ENCODE measurements at places on chromosomes 2 and 18.
A peak's percentile ranks its signal among the peaks of the same experiment; 100 is the strongest.

DNA sequence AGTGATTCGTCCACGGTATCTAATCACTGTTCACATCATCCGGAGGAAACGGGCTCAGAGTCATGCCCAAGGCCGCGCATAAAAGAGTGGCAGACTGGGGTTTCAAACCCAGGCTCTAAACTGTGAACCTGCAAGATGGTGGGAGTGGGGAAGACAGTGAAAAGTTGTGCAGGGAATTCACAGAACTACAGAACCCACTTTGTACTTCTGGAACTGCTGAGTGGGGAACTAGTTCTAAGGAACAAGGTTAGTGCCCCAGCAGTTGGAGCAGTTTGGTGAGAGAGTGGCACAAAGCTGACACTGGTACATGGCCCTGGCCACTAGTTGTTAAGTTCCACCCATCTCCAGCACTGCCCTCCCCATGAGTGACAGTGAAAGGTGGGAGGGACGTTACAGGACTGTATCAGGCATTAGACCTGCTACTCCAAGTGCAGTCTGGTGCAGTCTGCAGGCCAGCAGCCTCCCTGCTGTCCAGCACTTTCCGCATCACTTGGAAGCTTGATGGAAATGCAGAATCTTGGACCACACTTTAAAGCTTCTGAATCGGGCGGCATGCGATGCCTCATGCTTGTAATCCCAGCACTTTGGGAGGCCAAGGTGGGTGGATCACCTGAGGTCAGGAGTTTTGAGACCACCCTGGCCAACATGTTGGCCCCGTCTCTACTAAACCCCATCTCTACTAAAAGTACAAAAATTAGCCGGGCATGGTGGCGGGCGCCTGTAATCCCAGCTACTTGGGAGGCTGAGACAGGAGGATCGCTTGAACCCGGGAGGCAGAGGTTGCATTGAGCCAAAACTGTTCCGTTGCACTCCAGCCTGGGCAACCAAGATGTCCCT, 47.3 kb downstream of the C2orf42 start:
- DNase-seq, result peak; percentile 39

DNA sequence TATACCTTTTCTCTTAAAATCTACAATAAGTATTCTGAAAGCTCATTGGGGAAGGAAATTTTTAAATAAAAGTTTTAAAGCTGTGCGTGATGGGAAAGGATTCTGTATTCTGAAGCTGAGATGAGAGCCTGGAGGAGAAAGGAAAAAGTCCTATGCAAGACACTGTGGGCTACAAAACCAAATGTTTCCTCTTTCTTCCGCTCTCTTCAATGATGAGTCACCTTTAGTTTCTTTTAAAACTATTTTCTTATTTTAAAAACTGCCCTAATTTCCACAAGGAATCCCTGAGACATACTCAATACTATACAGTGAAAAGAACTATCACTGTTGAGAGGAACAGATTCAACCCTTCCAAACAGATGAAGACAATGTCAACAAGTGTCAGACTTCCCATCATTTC, 87.4 kb downstream of the INO80D start:
- no peak for DNase-seq

- DNase-seq, result no peak
Observed at GRCh38 chr2:158967114-158967730, 1.2 kb upstream of the TANC1 start.

DNA sequence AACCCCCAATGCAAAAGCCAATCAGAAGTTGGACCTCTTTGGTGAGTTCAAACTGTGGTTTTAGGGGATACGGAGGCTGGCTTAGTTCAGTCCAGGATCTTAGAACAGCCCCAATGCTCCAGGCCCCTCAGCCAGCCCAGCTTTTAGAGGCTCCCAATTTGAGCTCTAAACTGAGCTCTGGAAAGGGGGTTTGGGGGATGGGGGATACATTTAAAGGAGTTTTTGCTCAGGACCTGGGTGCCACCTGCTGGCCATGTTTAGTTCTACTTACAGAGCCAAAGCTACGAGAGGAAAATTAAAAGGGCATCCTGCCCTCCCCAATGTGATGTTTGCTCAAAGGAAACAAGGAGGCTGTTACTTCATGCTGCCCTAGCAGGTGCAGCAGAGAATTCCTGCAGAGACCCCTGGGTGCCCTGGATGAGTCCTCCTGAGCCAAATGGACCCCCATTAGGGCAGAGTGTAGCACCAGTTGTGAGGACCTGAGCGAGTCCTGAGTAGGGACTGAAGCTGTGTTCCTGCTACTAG, 15.9 kb upstream of the TMEM214 start:
- peak; percentile 10 for DNase-seq

DNA sequence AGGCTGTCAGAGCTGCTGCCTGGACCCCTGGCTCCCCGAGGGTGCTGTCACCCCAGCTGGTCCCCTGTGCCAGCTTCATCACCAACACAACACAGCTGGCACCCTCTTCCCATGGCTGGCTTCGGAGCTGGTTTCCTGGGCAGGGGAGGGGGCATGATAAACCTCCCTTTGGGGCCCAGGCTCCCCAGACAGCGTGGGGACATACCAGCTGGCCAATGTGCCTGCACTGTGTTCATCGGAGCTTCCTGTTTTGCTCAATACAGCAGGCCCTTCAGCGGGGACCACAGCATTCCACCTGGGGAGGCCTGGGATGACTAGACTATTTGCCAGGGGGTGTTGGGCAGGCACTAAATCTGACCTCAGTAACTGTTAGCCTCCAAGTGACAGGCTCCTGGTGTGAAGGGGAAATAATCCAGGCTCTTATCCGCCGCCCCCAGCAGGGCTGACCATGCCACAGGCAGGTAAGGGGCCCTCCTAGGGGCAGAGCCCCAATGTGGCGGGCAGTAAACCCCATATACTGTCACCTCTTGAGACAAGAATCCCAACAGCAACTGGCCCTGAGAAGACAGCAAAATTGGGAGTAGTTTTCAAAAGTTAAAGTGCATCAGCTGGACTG, 44.6 kb downstream of the EMX1 start:
- DNase-seq, result no peak

DNA sequence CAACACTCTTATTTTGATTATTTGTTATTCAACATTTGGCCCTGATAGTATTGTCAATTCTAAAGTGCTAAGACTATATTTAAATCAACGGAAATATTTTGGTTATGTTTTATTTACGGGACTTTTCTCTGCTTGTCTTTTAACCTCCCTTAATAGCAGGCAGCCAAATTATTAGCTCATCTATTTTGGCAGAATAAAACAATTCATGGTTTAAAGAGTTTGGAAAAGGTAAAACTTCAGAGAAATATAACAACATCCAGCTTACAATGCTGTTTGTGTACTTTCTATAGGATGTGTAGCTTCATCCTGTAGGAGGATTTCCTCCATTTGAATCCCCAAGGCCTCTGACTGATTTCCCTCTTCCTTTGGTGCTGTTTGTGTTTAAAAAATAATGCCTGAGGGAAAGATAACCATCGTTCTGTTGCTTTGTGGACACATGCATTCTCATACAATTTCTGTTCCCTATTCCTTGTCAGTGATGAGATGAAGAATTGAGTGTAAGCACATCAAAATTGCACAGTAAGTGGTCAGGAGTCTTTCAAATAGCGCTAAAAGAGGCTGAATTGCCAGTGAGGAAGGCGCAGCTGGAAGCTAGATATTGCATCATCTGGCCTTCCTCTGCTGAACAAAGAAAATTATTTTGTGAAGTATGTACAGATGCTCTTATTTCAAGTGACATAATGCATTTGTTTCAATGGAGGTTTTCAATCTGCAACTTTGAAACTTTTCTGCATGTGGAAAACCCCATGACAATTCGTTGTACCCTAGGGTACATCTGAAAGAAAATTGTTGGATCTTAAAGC, 80.3 kb downstream of the CD28 start:
- no peak for DNase-seq

GRCh38 chr2:3209258-3209657, 168.4 kb downstream of the EIPR1 start:
- no peak for DNase-seq

DNA sequence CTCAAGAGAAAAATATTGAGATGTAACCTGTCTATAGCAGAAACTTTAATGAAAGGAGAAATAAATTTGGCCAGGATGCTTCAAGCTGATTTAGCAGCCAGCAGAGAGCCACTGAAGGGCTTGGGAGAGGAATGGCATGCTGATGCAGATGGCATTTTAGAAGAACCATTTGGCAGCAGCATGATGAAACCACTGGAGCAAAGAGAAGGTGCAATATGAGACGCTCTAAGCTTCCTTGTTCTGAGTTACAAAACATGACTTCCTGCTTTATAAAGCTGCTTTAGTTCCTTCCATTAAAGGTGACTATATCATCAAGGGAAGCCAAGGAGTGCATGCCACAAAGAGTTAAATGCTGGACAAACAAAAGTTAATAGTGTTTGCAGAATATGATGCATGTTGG, 189.7 kb downstream of the PID1 start:
- no peak for DNase-seq

GRCh38 chr2:199455210-199455544, 2.6 kb downstream of the SATB2 start:
- no peak for DNase-seq

GRCh38 chr2:31239593-31240177, 5.7 kb downstream of the EHD3 start:
- DNase-seq, result no peak

DNA sequence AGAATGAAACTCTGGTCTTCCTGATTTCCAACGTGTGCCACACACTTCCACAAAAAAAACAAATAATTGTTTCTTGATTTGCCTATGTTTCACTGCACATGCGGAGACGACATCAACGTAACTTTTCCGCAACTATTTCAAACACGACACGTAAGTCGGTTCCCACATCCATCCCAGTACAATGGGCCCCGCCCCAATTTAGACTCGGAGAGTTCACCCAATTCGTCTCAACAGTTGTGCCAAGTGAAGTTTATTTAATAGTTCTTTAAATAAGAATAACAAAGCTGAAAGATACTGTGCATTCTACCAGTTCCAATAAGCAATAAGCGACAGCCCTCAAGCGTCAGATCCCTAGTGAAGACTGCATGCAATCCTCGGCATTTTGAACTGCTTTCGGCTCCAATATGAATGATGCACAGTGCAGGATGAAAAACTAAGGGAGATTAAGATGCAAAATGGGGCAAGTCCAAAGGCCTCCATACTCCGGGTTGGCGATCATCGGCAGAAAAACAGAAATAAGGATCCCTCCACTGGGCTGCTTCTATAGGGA, 664 bp downstream of the CCT4 start:
- DNase-seq, result peak; percentile 28

DNA sequence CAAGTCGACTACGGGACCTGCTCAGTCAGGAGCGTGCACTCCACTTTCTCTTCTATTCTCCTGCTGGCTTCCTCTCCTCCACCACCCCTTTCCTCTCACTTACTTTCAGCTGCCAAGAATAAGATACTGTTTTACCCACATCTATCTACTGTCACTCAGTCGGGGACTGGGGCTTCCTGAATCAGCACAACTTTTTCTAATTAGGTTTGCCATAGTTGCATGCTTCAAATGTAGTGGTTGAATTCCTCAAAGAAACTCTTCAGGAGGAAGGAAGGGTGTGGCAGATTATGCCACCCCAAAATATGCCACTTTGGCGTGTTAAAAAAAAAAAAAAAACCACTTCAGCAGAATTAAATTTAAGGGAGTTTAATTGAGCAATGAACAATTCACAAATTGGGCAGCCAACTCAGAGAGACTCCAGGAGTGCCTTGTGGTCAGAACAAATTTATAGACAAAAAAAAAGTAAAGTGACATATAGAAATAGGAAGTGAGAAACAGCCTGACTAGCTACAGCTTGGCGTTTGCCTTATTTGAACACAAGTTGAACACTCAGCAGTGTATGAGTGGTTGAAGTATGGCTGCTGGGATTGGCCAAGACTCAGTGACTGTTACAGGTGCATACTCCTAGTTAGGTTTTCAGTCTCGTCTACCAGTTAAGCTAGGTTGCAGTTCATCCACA, 32.5 kb upstream of the RMDN2 start:
- DNase-seq, result peak; percentile 37

- peak; percentile 26 for DNase-seq
Observed at GRCh38 chr2:46747297-46747818, 168.2 kb downstream of the MCFD2 start.

DNA sequence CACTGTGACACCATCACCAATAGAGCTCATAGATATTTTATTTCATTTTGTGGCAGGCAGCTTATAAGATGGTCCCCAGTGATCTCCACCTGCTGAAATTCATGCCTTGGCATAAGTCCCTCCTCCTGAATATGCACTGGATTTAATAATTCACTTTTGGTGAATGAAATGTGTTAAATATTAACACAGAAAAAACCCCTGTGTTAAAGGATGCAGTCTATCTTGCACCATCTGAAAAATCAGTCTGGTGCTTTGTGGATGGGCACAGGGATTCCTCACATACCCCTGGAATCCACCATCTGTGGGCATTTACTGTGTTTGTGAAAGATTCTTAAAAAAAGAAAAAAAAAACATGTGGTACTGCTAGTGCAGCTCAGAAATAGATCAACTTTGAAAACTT, 26.1 kb upstream of the WIPF1 start:
- no peak for DNase-seq

GRCh38 chr18:51168960-51169662, 28.4 kb downstream of the MEX3C start:
- no peak for DNase-seq

DNA sequence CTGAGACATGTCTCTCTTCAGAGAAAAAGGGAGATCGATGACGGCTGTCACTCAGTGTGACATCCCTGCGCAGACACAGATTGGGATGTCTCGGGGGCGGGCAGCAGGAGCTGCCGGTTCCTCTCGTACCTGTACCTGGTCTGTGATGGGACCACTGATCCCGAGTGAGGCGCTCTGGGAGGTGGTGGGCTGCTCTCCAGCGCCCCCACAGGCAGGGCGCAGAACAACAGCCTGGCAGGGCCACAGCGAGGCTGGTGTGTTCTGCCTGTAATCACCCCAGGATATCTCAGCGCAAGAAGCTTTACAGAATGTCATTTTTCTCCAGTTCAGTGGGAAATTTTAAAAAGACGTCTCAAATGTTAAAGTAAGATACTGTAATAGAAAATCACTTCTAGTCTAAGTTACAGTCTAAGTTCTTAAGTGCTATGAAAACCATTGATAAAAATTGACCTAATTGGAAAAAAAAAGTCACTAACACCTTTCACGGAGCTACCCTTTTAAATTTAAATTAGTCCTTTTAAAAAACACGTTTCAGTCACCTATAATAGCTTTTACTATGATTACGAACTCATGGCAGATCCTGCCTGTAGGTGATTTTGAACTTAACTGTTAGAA, 189.8 kb downstream of the SNTG2 start:
- DNase-seq, result no peak

DNA sequence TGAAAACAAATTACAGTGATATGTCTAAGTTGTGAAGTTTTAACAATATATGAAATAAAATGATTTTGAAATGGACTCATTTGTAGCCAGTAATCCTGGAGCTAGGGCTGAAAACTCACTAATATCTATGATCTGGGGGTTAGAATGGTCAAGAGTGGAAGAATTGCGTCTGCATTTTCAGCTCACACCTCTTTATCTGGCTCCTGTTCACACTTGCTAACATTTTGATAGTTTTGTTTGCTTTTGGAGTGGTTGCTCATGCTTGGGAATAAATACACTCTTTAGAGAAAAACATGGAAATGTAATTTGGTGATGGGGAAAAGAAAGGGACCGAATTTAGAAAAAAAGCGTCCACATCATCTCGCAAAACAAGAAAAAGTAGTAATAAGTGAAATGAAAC, 30.7 kb downstream of the UBE2F start:
- DNase-seq, result no peak
